ENCODE measurements at places on chromosomes 3 and 15.

DNA sequence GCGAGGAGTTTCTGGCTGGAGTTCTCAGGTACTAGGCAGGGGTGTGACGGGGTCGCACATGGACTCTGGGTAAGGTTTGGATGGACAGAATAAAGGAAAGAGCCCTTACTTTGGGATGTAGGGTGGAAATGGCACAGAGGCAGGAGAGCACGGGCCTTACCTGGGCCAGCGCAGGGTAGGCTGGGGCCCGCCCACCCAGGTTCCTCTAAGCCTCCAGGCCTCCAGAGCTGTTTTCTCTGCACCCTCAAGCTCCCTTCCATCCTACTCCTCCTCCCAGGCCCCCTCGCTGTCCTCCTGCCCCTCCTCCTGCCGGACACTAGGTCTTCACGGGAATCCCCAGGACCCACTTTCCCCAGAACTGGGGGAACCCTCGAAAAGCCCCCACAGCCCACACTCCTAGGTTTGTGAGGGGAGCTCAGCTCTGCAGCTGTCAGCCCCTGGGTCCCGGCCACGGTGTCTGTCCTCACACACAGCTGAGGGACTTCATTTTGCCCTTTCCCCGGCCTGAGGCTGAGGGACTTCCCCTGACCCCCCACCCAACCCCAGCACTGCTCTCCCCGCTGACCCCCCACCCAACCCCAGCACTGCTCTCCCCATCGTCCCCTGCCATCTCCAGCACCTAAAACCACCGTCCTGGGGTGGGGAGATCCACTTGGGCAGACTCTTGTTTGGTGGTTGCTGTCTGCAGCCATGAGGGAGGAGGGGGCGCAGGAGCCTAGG, 53.0 kb upstream of the PCSK6 start:
- DNase-seq: no peak

GRCh38 chr3:156693166-156693565, 18.8 kb downstream of the TIPARP start:
- DNase-seq: no peak

- no peak for DNase-seq
These were observed 18.8 kb downstream of the SLC25A26 start for GRCh38 chr3:66239513-66240123.

DNA sequence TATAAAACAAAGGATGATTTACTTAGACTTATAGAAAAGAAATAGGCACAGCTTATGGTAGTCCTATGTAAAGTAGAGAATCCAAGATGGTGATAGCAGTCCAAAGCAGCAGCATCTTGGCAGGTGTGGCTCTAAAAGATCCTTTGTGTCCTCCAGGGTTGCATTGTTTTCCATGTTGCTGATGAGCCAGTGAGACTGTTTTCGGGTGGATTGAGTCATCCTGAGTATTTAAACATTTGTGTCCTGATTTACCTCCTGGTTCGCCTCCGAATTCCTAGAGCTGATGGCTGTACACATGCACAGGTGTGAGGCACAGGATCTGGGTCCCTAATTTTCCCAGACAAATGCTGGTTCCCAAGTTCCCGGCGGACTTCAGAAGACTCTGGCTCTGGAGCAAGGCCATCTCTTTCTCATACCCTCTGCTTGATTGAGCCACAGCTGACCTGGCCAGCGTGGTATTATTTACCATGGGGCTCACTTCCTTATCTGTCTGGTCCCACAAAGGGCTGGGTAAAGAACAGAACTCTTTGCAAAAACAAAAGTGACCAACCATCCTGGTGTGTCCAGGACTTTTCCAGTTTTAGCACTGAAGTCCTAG, 51.0 kb downstream of the ARNT2 start:
- no peak for DNase-seq

GRCh38 chr3:147735616-147736015, 326.5 kb downstream of the ZIC1 start:
- no peak for DNase-seq

GRCh38 chr15:70147178-70147760, 49.6 kb upstream of the TLE3 start:
- no peak for DNase-seq

DNA sequence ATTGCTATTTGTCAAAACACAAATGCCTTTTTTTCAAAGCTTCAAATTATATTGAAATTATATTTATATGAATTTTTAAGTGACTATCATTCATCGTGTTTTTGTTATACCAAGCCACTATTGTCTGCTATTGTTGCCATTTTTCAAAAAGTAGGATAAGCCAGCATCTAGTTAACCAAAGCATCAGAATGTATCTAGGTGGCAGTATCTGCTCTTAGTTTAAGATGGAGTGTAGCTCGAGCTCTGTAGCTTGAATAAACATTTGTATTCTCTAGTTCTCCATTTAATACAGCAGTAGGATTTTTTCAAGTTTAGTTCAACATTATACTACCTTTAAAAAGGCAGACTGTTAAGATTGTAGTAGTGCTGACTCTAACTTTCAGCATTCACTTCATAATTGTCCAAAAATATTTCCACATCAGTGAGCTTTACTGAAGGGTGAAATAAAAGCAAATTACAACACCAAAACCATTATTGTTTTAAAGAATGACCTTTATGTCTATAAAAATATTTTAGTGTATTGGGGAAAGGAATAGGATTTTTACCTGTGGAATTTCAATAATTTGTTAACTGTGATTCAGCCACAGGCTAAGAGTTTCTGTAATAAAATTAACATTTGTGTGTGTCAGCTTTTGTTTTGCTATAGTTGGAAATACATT, 19.6 kb upstream of the C15orf61 start:
- no peak for DNase-seq

GRCh38 chr3:178847190-178847589, 224.4 kb downstream of the ZMAT3 start:
- no peak for DNase-seq

GRCh38 chr15:87368511-87368910, 888.0 kb downstream of the NTRK3 start:
- no peak for DNase-seq

GRCh38 chr15:68601206-68602197, 22.7 kb downstream of the CORO2B start:
- no peak for DNase-seq

GRCh38 chr15:26210980-26211379, 347.9 kb upstream of the ATP10A start:
- no peak for DNase-seq

DNA sequence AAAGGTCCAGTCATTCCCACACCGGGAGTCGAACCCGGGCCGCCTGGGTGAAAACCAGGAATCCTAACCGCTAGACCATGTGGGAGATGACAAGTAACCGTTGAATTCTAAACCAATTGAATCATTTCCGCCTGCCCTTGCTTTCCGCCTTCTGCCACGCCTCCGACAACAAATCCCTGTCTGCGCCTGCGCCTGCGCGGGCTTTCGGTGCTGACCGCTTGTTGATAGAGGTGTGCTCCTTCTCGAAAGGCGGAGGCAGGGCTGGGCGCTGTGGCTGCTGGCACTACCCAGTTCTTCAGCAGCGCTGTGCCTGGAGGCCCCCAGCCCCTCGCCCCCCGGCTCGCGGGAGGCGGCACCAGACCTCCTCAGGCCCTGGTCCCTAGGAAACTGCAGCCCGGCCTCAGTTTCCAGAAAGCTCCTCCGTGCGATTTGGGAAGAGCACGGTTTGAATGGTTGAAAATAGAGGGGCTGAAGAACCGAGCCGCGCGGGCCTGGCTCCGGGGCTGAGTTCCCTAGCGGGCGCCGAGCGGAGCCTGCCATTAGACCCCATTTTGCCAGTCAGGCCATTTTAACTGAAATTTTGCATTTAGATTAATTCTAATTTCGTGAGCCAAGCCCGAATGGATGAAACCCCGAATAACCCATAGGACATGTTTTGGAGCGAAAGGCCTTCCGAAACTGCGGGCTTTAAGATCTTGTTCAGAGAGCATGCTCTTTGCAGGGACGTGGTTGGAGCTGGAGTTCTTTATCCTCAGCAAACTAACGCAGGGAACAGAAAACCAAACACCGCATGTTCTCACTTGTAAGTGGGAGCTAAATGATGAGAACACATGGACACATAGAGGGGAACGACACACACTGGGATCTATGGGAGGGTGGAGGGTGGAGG, 219.3 kb upstream of the ATP10A start:
- DNase-seq: peak; percentile 83

GRCh38 chr3:100796556-100796955, 87.3 kb downstream of the TFG start:
- DNase-seq: no peak

DNA sequence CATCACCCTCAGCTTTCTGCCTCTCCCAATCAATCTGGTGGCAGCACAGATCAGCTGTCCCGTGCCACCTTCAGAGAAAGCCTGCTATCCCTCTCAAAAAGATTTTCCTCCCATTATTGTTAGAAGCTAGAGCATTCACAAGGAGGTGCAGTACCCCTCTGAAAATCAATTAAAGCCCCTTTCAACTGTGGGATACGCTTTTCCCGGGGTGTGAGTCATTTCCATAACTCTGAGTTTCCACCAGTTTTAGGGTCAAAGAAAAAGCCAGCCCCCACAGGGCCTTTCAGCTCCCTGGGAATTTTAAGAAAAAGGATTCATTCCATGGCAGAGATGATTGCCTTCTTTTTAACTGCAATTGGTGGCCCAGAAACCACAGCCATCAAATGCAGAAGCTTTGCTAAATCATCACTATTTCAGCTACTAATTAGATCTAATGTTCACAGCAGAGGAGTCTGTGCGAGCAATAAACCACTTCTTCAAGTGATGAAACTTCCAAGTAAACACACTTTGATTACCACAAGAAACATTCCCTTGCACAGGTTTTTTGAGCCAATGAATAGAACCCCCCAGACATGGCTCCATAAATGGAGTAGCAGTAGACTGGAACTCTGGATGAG, 270.0 kb upstream of the TPRG1 start:
- DNase-seq: no peak

DNA sequence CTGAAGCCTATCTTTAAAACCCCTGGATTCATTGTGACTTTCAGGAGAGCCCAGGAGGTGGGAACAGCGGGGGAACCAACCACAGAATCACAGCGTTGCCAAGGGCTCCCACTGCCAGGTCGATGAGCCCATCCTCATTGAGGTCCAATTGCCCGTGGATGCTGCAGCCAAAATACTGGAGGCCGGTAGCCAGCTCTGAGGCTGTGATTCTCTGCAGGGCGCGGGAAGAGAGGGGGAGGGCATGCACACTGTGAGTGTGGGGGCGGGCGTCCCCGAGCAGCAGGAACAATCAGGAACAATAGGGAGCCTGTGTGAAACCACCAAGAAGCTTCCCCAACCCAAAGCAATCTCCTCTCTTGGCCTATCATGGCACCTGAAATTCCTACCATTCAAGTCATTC, 53.4 kb downstream of the FEM1B start:
- DNase-seq: no peak

DNA sequence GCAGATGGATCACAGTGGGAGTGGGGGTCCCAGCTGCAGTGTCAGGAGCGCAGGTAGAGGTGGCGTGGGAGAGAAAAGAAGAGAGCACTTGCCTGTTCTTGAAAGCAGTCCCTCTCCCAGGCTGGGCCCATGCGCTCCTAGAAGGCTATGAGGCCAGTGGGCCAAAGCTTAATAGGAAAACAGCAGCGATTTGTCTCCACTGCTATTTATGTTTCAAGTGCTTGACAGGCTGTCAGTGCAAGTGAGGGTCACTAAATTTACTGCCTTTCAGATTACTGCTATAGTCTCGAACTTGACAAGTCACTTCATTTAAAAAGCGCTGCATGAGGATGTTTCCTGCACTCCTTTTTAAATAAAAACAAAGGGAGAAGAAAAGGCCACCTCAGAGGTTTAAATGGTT, 239.5 kb downstream of the GAP43 start:
- no peak for DNase-seq

GRCh38 chr3:134332344-134332743, 41.9 kb downstream of the AMOTL2 start:
- DNase-seq: no peak

GRCh38 chr15:51621155-51621765, 1.3 kb downstream of the DMXL2 start:
- no peak for DNase-seq

DNA sequence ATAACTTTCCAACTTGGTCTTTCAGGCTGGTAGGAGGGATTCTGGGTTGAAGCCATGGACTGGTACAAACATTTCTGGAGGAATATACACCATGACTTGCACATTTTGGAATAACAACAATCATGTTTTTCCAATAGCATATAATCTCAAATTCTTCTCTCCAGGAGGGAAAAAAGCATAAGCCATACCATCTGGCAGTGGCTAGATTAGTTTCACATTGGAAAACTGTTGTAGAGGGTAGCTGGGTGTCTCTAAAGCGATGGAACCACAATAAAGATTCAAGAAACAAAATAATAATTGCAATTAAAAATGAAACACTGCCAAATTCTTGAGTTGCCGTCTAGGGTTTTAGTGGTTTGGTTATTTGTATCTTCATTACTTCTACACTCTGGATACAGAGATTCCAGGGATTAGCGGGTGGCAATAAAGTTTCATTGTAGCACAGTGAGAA, 278.5 kb upstream of the RASGRP1 start:
- DNase-seq: no peak

GRCh38 chr3:99418209-99418635, 220.2 kb upstream of the COL8A1 start:
- no peak for DNase-seq

- DNase-seq: peak; percentile 23
These were observed 15.2 kb downstream of the EFCC1 start for GRCh38 chr3:129016356-129016719.

DNA sequence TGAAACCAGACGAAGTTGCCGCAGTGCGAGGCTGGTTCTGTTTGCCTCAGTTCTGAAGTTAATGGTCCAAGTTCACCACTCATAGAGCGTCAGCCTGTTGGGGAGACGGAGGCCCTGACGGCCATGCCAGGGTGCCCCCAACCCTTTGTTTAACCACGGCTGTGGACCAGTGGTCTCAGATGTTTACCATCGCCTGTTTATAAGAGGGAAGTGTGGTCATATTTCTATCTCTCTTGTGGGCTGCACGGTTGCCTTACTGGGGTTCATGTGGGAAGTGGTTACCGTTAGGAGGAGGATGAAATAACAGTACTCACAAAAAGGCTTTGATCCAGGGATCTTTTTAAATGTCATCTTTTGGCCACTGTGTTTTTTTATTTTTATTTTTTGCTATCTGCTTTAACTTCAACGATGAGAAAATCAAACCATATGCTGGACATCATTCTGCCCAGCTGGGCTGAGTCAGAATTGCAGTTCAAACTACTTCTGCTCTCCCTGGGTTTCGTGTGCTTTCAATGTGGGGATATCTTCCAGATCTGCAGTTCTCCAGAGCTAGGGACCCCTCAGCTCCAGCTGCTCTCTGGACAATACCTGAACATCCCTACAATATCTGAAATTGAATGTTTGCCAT, 17.8 kb downstream of the SMAD3 start:
- no peak for DNase-seq

GRCh38 chr3:42673082-42673481, 12.3 kb upstream of the KLHL40 start:
- no peak for DNase-seq

- no peak for DNase-seq
These were observed 156.2 kb downstream of the FGF12 start for GRCh38 chr3:192570821-192571791.

Data from stimulated activated CD8-positive, alpha-beta memory T cell treated with anti-CD3 and anti-CD28 coated beads, Interleukin-2, amount 100 ng/mL, for 1 hour (primary cell).